ENCODE measurements at places on chromosomes 3 and 15. TPM values are rescaled to one million over a fixed set of nuclear protein-coding genes. Genes with fewer than 3 reads are reported as not detected.

DNA sequence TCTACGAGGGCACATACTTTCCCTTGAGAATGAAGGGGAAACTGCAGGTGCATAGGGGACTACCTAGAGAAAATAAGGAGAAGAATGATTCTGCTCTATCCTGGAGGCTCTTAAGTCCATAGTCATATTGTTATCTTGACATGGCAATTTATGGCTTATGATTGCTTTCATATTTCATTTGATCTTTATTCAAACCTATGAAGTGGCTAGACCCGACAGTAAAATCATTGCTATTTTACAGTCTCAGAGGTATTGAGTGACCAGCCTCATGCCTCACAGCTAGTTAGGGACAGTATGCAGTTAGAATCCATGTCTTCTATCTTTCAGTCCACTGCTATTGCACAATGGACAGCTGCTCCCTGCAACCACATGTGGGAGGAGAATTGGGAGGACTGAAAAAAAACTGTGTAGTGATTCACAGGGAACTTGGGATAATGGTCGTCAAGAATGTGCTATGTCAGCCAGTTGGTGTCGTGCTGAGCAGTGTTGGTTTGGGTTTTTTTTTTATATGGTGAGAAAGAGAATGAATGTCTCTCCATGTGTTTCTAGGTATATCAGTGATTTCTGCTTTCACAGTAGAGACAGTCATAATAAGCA lies 63.2 kb upstream of the SPPL2A start:
- DNase-seq: peak; percentile 90

DNA sequence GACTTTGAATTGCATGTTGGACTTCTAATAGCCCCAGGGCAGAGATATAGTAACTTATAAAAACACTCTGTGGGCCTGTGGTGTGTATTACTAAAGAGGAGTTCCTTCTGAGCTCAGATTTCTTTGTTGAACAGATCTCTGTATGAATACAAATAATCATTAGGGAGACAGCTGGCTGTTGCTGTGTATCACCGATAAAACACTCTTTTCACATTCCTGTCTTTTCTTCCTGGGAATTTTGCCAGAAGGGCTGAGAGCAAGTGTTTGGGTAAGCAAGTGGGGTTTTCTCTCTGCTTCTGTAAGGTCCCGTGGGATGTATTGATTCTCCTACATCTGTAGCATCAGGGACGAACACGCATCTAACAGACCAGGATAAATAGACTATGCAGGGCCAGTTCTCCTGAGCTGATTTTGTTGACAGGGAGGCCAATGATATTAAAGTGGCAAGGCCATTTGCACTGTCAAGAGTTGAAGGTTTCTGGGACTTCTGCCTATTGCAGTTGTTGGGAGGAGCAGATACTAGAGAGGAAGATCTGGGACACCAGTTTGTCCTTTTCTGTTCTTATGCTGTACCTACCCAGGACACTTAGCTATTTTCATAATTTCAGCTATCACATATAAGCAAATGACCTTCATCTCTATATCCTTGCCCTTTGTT lies 225.9 kb upstream of the CD96 start:
- DNase-seq: peak; percentile 78

DNA sequence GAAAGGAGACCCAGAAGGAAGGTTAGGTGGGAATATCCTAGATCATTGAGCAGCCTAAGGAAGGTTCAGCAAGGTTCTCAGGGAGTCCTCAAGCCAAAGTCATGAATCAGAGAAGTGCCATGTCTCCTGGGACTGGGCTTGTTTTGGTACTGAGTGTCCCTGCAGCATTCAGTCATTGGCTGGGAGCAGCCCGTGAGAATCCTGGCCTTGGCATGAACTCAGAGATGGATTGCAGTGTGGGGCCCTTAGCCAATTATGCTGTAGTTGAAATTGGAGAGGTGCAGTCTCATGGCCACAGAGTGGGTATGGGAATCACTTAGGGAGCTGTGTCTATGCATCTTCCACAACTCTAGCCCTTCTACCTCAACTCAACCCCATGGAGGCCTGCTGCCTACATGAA lies 17.0 kb upstream of the PPM1L start:
- no peak for DNase-seq

Gene CHST13
- not detected for total RNA-seq

- no peak for DNase-seq
Measured at GRCh38 chr3:105582015-105582414, 215.3 kb downstream of the ALCAM start.

- no peak for DNase-seq
Measured at GRCh38 chr3:141450727-141451375, 36.0 kb upstream of the RASA2 start.

Gene KCNMB3
- total RNA-seq: 1.7 TPM

GRCh38 chr3:88061746-88062145 lies 2.7 kb downstream of the ZNF654 start:
- DNase-seq: no peak

Gene POLQ
- total RNA-seq: 1.3 TPM

DNA sequence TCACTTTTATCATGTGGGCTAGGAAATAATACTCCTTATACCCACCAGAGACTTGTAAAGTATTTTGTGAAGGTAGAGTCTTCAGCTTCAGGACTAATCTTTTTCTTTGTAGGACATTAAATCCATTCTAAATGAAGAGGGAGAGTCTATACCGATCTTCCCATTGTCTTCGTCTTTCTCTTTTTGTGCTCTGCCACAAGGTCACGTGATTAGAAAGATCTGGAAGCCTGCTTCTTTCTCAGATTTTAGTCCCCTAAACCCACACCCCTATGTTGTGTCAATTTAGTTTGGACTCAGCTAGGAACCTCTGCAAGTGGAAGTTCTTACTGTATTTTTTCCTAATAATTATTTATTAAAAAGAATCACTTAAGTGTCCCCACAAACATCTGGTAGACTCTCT lies 507.3 kb downstream of the PYDC2 start:
- no peak for DNase-seq

Gene GORASP1
- 39.5 TPM for total RNA-seq

Gene ZNF619
- total RNA-seq: 3.4 TPM

GRCh38 chr3:183826448-183827250 lies 1.3 kb upstream of the MAP6D1 start:
- no peak for DNase-seq

- DNase-seq: no peak
Measured at GRCh38 chr3:147419781-147420224, 10.6 kb downstream of the ZIC1 start.

Gene C2CD4A
- not detected for total RNA-seq

DNA sequence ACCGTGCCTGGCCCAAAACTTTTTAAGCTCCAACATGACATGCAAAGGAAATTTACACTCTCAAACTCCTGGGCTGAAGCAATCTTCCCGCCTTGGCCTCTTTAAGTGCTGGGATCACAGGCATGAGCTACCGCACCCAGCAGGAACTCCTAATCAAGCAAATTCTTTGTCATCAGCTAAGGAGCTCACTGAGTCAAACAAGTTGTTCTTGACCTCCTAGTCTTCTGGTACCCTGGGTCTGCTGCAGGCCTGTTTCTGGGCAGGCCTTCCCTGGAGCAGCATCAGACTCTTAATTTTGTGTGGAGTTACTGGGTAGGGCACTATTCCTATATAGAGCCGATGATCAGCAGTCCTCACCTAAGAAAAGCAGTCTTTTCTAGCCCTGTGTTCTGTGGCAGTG lies 68.4 kb upstream of the FLNB start:
- no peak for DNase-seq

DNA sequence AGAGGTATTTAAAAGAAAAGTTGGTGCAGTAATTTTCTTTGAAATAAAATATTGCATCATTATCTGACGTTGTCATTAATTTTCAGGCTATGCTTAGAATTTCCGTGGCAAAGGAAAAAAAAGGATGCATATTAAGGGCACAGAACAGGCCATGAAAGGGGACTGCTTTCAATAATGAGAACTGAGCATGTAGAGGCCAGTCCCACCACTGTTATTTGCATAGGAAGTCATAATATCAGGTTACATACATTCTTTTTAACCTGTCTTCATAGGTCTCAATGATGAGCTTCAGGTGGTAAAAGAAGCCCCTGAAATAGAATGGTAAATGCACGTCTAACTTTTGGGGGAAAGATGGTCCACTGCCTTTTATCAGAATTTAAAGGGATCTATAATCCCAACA lies 272.1 kb upstream of the ALCAM start:
- DNase-seq: no peak

GRCh38 chr15:95737060-95737459 lies 593.4 kb upstream of the NR2F2 start:
- no peak for DNase-seq

DNA sequence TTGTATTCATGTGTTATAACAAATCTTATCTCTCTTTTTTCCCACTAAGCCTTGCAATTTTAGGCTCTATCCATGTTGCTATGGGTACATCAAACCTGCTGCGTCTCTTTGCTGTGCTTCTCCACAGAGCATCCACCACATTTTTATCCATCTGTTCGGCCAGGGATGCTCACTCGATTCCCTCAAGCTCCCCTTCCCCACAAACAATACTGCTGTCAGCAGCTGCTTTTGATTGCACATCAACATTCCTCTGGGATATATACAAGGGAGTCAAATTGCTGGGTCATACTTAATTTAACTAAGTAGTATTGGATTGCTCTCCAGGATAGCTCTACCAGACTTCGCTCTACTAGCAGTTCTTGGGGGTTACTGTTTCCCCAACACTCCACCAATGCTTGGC lies 36.8 kb downstream of the TMEM108 start:
- DNase-seq: no peak

DNA sequence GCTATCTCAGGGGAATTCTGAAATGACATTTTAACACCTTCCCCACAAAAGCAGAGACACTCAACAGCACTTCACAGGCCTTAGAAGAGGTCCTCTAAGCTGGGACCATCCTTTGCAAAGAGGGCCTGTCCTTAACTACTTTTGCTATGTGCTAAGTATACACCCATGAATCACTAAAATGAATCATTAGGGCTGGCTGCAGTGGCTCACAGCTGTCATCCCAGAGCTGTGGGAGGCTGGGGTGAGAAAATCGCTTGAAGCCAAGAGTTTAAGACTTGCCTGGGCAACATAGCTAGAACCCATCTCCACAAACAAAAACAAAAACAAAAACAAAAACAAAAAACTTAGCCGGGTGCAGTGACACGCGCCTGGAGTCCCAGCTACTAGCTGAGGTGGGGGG lies 53.9 kb upstream of the MELTF start:
- peak; percentile 86 for DNase-seq

DNA sequence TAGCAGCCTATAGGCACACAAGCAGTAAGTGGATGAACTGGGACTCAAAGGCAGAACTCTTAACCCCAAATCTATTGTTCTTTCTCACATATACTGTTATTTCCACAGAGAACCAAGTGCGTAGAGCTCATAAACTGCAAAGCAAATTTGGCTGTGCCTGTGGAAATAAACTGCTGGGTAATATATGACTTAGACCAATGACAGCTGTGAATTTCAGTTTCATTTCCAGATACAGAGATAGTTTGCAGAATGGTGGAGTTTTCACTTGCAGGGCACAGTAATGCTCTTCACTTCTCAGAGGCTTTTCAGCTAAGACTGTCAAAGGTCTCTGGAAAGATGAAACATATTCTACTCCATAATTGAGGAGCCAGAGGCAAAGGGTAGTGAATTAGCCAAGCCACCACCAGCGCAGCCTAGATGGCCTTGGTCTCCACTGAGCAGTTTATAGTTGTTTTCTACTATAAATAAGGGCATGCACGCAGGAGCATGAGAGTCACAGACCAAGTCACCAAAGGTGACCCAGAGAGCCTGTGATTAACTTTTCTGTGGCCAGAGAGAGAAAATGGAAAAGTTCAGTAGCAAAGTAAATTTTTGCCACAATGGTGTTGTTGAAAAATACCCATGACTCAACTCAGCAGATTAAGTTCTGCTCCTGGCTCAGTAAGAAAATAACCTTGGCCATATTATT lies 180.7 kb upstream of the GRM7 start:
- no peak for DNase-seq

Gene AADACL2
- total RNA-seq: not detected

Gene ETV5
- 55.3 TPM for total RNA-seq

DNA sequence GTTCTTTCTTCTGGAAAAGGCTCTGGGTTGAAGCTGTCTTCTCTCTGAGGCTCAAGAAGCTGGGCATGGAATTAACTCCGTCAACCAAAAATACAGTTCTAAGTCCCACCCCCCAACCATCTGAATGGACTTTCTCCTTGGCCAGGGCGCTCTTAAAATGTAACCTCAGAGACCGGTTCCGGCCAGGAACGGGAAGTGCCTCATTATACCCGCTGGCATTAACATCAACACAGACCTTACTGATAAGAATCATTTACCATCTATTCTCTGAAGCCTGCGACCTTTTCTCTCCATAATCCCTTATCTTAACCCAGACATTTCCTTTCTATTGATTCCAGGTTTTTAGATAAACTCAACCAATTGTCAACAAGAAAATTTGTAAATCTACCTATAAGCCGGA lies 64.7 kb downstream of the ATP1B3 start:
- DNase-seq: no peak

GRCh38 chr15:88652456-88653199 lies 13.8 kb downstream of the ISG20 start:
- no peak for DNase-seq

Gene TLR9
- total RNA-seq: 0.25 TPM

DNA sequence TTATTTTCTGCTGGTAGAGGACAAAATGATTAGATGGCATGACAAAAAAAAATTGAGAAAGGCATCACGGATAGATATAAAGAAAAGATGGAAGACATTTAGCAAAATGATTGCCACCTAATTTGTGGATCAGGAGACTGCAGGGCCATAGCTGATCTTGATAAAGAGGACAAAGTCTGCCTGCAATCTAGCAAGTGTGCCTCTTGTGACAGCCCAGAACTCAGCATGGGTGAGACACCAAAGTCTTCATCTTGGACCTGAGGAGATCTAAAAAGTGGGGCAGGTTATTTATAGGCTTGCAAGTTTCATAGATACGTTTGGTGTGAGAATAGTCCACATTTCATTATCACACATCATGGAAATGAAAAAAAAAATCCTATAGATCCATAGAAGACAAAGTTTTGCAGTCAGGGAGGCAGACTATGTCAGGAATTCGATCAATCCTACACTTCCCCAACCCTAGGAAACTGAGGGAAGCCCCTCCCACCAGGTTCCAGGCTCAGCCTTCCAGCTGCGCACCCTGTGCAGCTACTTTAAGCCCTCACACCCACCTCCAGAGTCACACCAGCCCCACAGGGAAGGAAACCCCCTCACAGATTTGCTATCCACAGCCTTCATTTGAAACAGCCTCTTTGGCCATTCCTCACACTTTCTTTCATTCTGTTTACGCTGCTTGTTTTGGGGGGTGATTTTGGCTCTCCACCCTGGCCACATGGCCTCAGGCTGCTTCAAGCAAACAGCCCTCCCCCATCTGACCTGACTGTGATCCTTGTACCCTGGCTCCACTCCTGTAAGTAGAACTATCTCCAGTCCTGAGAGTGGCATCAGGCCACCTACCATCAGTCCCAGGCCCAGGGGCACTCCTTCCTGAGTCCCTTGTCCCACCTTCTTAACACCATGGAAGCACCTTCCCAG lies 28.1 kb upstream of the KLHL6 start:
- no peak for DNase-seq

Gene EFHB
- 0.94 TPM for total RNA-seq

- DNase-seq: peak; percentile 72
Measured at GRCh38 chr15:68789534-68790241, 31.0 kb downstream of the ANP32A start.

Gene VEPH1
- 9.3 TPM for total RNA-seq

Gene MORC1
- not detected for total RNA-seq

Data from astrocyte (in vitro differentiated cells and primary cell).